MV-4-11 (cell line): ENCODE measurements at places on chromosomes 6 and 20.

DNA sequence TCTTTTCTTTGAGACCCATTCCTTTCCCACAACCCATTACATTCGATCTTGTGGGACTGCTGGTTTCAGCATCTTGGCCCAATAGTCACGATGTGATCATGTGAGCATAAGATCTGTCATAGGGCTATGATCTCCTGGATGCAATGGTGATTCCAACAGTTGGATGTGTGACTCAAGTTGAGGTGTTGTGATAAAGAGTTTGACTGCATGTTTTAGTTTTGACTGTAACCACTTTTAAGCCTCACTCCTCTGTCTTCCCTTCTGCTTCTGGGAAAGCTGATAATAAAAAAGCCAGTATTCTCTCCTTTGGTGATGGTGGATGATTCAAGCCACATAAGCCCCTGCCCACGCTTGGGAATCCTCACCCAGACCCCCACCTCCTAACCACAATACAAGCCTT, 117.0 kb upstream of the ASCC3 start:
- no peak for DNase-seq

GRCh38 chr6:158856261-158856660, 37.1 kb upstream of the EZR start:
- DNase-seq, result peak; percentile 15

GRCh38 chr20:46020555-46020954, 8.5 kb upstream of the SLC12A5 start:
- DNase-seq, result no peak

DNA sequence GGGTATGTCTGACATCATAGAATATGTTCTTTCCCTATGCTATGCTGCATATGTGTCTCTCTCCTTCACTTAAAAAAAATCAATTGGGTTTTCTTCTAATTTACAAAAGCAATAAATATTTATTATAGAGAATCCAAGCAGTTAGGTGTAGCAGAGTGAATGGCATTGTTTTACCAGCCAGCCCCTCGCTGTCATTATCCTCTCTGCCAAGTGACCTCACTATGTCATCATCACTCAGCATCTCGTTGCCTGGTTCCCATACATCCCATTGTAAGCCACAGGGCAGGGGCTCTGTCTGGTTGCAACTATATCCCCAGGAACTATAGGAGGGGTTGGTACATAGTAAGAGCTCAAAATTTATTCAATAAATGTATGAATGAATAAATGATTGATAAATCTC, 31.3 kb downstream of the KIAA0319 start:
- no peak for DNase-seq

DNA sequence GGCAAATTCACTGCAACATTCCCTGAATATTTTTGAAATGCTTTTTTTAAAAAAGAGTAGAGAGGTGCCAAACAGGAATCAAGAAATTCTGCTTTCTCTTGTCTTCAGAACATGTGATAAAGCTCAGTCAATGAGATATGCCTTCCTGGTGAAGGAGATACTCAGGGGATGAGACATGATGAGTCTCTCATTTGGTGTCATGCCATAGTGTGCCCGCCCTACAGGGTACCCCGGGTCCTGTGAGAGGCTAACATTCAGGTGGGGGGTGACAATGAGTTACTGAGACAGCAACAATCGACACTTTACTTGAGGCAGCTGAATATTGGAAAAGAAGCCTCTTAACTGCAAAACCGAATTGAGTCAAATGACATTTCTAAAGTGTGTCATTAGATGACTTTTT, 6.7 kb downstream of the CCR6 start:
- DNase-seq, result no peak

- DNase-seq, result no peak
Observed at GRCh38 chr6:126945812-126946360, 172.6 kb upstream of the RSPO3 start.

DNA sequence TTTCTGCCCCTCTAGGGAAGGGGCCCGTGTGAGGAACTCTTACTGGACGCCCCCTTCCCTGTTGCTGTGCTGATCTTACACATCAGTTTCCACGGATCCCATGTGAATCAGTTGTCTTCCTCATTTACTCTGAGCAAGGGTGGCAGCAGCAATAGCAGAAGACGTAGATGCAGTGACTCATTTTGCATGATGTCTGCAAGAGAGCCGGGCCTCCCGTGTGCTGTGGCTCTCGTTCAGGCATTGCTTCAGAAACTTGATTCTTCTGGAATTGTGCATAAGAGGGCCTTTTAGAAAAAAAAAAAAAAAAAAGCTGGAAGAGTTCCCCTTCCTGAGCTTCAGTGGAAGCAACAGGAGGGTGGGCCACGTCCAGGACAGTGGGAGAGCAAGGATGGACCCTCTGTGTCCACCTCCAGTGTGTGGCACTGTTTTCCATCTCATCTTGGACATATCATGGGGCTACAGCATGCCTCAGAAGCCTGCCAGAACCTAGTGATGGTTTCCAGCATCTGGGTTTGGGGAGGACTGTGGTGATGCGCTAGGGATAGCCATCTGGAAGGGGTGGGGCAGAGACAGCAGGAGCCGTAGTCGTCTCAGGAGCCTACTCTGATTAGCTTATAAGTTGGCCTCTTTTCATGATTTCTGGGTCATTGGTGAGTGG, 62.1 kb downstream of the FOXO3 start:
- DNase-seq, result peak; percentile 79
